Chondrocyte (in vitro differentiated cells): ENCODE measurements at places on chromosomes 6 and 20. TPM values are rescaled to one million over a fixed set of nuclear protein-coding genes. Genes with fewer than 3 reads are reported as not detected.

SLC17A2 gene
- total RNA-seq = not detected in 3 replicates

SIRPB1 gene
- total RNA-seq = 0.58 to 2.7 TPM (median 1.6 TPM) in 3 replicates

PTPRT gene
- total RNA-seq = not detected in 3 replicates

SOX18 gene
- total RNA-seq = 2.1 to 2.8 TPM (median 2.3 TPM) in 3 replicates

NOTCH4 gene
- 0.82 to 1.6 TPM (median 1.4 TPM) in 3 replicates for total RNA-seq

SAPCD1 gene
- total RNA-seq = 1.3 to 2.4 TPM (median 1.4 TPM) in 3 replicates

MYH7B gene
- total RNA-seq = 0.30 to 0.64 TPM in 2 of 3 replicates, not detected in the other

BMP7 gene
- not detected in 3 replicates for total RNA-seq

FOXF2 gene
- 0.12 to 0.68 TPM in 2 of 3 replicates, not detected in the other for total RNA-seq

CENPW gene
- total RNA-seq = 11.5 to 17.0 TPM (median 12.1 TPM) in 3 replicates

KIF6 gene
- 0.62 to 2.4 TPM (median 1.1 TPM) in 3 replicates for total RNA-seq

BPI gene
- total RNA-seq = 0.55 to 0.74 TPM (median 0.68 TPM) in 3 replicates

FAM217B gene
- 12.7 to 14.0 TPM (median 13.7 TPM) in 3 replicates for total RNA-seq

BMP2 gene
- 0.85 to 1.1 TPM (median 0.92 TPM) in 3 replicates for total RNA-seq

GPSM3 gene
- total RNA-seq = 3.6 to 5.6 TPM (median 5.4 TPM) in 3 replicates

HDGFL1 gene
- total RNA-seq = not detected in 3 replicates

FILIP1 gene
- 0.51 to 7.1 TPM (median 7.0 TPM) in 3 replicates for total RNA-seq

BCAS1 gene
- total RNA-seq = not detected in 3 replicates
